RWPE1 (cell line): ENCODE measurements at places on chromosomes 13 and 19.
A peak's percentile ranks its signal among the peaks of the same experiment; 100 is the strongest.

DNA sequence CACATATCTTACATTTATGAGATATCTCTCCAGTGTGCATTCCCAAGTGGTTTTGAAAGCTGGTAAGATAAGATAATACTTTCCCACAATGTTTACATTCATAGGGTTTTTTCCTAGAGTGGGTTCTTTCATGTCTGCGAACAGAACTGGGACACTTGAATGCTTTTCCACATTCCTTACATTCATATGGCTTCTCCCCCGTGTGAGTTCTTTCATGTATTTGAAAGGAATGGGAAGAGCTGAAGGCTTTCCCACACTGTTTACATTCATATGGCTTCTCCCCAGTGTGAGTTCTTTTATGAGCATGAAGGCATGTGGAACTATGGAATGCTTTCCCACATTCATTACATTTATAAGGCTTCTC lies 19.7 kb downstream of the ZNF433 start:
- no peak for DNase-seq

GRCh38 chr13:23516190-23516589 lies 54.0 kb upstream of the TNFRSF19 start:
- DNase-seq: no peak

DNA sequence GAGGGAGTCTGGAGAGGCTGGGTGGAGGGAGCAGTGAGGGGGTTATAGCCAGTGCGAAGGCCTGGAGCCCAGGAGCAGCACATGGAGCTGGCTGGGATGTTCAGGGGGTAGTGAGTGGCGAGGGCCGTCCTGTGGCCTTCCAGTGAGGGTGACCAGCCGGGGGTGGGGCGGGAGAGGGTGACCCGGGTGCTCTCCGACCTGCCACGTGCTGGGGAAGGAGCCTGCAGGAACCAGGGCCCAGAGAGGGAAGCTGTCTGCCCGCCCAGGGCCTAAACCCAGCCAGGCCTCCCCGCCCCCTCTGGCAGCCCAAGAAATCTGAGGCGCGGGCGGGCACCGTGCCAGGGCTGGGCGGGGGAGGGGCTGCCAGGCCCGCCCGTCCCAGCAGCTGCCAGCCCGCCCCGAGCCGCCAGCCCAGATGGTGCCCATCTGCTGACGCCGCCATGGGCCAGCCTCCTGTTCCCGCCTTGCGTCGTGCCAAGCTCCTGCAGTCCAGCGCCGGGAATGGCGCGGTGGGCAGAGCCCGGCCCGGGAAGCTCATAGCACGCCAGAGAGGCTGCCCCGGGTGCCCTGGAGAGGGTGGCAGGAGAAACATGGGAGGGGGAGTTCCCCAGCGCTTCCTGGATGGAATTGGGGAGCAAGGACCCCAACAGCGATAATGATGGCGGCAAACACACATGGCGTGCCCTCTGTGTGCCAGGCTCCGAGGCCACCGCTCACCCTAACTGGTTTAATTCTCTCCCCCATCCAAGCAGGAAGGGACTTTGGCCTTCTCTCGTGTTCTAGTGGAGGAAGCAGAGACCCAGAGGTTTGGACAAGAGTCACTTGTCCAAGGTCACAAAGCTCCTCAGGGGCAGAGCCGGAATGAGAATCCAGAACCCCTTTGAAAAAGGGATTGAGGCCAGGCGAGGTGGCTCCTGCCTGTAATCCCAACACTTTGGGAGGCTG lies 21.5 kb downstream of the NFIC start:
- DNase-seq: peak; percentile 82

- no peak for DNase-seq
Measured at GRCh38 chr13:100436099-100436498, 152.5 kb downstream of the GGACT start.

DNA sequence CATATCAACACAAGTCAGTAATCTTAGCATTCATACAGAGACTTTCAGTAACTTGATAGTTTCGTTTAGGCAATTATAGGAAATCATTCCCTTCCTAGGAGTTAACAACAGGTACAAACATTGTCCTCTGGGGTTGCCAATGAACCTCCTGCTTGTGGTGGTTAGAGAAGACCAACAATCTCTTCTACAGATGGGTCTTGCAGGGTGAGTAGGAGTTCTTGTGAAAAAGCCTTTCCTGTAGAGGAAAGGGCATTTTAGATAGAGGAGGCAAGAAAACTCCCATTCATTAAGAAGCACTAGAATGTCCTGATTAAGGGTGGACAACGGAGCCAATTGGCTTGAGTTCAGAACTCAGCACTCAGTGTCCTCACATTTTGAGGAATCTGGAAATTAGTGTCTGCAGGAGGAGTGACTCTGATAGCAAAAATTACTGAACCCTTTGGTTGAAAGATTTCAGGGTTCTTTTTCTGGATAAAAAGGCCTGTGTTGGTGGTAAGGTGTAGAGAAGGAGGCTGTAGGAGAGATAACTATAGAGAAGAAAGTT lies 4.2 kb downstream of the WDFY2 start:
- no peak for DNase-seq

GRCh38 chr13:31997641-31998040 lies 33.9 kb upstream of the FRY start:
- no peak for DNase-seq

DNA sequence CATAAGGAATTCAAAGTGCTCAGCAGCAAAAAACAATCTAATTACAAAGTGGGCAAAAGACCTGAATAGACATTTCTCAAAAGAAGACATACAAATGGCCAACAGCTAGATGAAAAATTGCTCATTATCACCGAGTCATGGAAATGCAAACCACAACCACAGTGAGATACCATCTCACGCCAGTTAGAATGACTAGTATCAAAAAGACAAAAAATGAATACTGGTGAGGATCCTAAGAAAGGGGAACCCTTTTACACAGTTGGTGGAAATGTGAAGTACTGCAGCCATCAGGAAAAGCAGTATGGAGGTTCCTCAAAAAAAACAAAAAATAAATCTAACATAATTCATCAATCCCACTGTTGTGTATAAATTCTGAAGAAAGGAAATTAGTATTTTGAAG lies 1206.1 kb downstream of the EFNB2 start:
- DNase-seq: no peak

GRCh38 chr19:46975925-46976782 lies 43.5 kb upstream of the NPAS1 start:
- peak; percentile 65 for DNase-seq

GRCh38 chr19:32296694-32297093 lies 48.7 kb upstream of the ZNF507 start:
- DNase-seq: no peak

GRCh38 chr19:1648920-1649541 lies 3.4 kb downstream of the TCF3 start:
- DNase-seq: no peak

DNA sequence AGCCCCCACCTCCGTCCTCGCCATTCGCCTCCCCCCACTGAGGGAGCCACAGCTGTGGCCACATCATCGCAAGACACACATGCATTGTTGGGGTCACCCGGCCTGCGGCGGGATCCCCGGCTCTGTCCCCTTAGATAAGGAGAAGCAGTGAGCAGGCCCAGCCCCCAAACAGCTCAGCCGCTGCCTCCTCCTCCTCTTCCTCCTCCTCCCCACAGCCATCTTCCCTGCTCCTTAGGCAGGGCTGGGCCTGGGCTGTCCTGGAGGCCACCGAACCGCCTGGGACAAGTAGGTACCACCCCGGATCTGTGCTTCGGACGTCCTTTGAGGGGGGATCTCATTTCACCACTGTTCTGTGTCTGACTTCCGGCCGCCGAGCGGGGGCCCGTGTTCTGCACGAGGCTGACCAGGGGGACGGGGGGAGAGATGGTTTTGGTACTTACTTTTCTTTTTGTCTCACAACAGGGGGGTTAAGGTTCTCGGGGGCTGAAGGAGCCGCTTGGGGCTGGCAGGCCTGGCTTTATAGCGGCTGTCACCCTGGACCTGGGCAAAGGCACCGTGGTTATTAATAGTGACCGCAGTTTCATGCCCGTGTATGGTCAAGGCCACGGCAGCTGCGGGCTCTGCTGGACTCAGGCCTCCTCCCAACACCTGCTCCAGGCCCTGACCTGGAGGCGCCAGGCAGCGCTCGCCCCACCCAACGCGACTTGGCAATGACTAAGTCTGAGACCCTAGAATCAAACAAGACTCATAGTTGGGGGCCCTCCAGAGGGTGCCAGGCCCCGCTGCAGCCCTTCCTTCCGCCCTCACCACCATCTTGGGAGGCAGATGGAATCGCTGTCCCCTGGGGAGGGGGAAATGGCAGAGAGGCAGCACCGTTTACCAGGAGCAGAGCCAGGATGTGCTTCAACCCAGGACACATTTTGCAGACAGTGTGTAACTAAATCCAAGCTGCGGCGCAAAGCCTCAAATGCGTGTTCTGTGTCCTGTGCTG lies 18.3 kb downstream of the NMRK2 start:
- DNase-seq: no peak

DNA sequence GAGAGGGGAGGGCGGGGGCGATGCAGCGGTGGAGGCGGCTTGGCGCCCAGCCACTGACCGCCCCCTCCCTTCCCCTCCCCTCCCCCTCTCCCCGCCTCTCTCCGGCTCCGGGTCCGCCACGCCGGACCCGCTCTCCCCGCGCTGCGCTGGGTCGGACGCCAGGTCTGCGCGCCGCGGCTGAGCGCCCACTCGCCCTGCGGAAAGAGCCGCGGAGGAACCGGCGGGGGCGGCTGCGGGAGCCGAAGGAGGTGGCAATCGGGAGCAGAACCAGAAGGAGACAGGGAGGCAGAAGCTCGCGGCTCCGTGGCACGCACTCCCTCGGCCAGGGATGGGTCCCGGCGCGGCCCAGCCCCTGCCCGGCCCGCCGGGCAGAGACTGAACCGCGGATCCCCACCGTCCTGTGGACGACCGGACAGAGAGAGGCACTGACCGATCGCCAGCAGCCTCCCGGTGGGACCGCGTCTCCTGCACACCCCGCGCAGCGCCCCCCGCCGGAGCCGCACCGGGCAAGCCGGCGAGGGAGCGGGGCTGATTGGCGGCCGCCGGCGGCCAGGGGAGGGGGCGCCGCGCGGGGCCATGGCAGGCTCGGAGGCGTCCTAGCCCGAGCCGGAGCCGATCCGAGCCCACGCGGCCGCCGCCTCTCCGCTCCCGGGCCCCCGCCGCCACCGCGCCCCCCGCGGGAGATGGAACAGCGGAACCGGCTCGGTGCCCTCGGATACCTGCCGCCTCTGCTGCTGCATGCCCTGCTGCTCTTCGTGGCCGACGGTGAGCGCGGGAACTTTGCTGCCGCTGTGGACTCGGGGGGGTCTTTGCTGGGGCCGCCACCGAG lies at the start of gene VSTM2B:
Gene VSTM2B (plus strand): TSS at position 94 of the 829 bp plus-strand sequence. CDS start 590 bp downstream, at position 684.
- no peak for DNase-seq

- no peak for DNase-seq
Measured at GRCh38 chr13:27034678-27035111, 136.9 kb downstream of the USP12 start.

DNA sequence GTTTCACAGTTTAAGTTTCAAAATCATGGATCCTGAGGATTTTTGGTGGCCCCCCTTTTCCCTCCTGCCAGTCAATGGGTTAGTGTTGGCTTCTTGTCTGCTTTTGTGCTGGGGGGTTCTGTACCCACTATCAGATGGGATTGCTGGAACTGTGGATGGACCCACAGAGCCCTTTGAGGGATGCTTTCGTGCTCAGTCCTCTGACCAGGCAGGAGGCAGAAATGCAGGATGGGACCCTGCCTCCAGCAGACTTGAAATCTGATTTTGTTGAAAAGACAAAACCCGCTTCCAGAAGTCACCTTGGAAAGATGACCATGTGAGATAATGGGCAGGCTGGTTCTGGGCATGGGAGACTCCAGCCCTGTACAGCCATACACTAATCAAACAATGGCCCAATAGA lies 408.9 kb downstream of the ZNF536 start:
- DNase-seq: no peak

- no peak for DNase-seq
Measured at GRCh38 chr19:50569938-50570540, 1.8 kb upstream of the LRRC4B start.

- DNase-seq: no peak
Measured at GRCh38 chr19:39778763-39779162, at the start of gene LEUTX. Gene LEUTX (plus strand): TSS chr19:39778854. CDS start chr19:39778921, 67 bp downstream.

- no peak for DNase-seq
Measured at GRCh38 chr13:94323764-94324758, 155.4 kb downstream of the DCT start.

DNA sequence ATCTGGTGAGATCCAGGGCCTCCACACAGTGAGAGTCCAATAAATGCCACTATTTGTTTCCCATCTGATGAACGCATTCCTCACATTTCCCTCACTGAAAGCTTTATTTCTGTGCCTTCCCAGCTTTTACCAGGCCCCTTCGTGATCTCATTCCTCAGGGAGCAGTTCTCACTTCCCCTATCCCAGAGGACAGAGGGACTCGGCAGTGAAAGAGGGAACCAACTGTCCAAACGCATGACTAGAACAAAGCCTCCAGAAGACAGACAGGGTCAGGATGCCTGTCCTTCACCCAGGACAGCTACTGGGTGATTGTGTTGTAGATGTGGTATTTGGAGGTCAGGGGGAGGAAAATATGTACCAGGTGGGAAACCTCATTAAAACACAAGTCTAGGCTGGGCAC lies 2.0 kb upstream of the ZBTB45 start:
- DNase-seq: no peak

DNA sequence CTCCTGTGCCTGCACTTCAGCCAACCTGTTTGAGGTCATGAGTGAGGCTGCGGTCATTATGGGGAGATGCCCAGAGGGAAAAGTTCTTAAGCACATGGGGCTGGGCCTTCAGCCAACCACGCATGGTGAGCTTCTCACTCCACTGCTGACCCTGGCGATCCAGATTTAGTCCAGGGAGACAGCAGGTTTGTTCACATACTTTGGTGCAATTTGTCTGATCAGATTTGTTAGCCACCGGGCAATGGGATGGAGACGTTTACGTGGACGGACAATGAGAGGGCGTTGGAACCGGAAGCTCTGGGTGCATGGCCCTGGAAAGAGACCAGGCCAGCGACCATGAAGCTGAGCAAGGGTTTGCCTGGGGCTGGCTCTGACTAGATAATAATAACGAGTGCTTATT lies 56.2 kb downstream of the RGCC start:
- no peak for DNase-seq

- DNase-seq: no peak
Measured at GRCh38 chr13:33186861-33187291, 98.7 kb downstream of the STARD13 start.

GRCh38 chr19:3162418-3163229 lies 15.9 kb upstream of the S1PR4 start:
- peak; percentile 79 for DNase-seq

GRCh38 chr19:46733690-46734292 lies 12.1 kb upstream of the FKRP start:
- no peak for DNase-seq

DNA sequence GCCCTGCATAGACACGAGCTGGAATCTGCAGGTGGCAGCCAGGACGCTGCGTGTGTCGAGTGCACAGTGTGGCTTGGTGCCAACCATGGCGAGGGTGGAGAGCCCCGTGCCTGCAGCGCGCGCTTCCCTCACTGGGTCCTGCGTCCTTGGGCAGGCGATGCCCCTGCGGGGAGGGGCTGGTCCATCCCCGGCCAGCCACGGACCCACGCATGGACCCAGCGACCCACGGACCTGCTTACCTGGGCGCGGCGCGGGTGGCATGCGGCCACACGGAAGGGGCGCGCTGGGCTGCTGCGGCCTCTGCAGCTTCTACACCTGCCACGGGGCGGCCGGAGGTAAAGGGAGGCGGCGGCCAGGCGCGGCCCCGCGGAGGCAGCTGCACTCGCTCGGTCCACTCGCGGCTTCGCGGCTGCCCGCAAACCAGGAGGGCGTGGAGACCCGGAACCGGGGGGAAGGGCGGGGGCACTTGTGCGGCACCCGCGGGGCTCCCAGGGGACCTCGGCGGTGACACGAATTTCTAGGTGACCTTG lies 569 bp upstream of the MCF2L start:
- no peak for DNase-seq
